AML-193 (cell line): ENCODE measurements at places on chromosomes 4 and X.

DNA sequence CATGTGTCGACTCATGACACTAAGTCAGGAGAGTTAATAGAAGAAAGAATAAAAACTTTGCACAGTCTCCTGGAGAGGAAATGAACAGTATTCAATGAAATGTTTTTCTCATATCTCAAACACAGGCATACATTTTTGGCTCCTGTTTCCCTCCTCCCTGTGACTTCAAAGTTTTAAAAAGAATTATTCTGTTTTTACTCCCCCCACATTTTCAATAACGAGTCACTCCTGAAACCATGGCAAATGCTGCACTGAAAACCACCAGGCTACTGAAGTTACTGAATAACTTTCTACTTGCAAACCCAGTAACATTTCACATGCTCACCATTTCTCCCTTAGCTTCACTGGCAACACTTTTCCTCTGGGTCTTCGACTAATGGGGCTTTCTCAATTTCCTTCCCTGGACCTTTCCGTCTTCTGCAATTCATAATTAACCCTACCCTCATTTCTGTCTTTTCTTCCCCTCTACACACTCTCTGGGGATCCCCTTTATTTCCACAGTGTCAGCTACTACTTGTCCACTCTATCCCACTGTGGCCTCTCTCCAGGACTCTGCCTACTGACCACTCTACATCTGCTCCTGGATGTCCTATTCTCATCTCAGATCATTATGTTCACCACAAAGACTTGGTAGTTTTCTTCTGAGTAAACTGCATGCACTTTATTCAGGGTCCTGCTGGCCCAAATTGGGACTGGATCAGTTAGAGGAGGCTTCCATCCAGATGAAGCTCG lies 225.8 kb upstream of the ETNPPL start:
- no peak for DNase-seq

DNA sequence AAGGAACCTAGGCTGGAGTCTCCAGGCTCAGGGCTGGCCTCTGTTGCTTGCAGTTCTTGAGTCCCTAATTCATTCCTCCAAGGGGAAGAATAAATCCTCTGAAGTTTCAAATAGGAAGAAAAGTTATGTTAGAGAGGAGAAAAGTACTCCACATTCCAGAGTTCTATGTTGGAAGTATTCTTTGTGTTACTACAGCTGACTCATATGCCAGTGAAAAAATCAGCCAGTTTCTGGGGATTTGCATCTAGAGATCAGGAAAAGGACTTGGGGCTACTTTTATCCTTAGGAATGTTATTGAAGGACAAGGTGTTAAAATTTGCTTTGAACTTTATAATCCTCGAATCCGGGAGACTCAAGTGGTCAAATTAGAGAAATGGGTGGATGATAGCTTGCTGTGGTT lies 11.7 kb upstream of the NUDT9 start:
- no peak for DNase-seq

DNA sequence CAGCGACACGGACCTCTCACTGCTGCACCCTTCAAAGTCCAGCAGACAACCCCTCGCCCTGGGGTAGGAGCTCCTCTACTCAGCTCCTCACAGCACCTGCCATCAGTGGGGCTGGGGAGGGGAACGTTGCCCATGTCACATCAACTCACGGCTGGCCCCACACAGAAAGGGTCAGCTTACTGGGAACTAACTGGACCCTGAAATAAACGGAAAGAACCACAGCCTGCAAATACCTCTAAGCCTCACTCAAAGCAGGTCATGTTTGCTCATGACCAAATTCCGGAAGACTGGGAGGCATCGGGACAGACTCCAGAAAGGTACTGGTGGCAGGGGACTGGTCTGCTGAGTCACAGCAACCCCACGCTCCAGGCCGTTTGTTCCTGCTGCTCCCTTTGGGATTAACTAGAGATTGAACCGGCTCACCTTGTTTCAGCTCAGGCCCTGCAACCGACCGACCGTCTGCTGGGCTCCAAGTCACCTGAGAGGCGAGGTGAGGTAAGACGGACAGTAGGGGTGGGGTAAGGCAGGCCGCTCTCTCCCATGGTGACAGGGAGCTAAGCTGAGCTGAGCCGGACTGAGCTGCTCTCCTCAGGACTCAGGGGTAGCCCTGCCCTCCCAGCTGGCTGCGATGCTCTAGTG lies 5.6 kb downstream of the G6PD start:
- no peak for DNase-seq

DNA sequence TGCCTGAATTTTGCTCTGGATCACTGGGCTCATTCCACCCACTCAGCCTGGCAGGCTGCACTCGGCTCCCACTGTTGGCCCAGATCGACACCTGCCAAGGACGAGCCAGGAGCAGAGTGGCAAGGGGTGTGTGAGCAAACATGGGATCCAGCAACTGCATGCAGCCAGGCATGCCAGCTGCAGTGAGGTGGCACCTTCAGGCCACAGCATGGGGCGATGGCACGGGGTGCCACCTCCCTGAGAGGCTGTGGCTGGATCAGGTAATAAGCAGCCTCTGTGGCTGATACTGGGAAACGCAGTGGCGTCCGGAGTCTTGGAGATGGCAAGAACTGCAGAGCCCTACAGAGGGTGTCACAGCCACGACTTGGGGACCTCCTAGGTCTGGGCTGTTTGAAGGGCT lies 244.5 kb upstream of the FSTL5 start:
- DNase-seq = no peak

DNA sequence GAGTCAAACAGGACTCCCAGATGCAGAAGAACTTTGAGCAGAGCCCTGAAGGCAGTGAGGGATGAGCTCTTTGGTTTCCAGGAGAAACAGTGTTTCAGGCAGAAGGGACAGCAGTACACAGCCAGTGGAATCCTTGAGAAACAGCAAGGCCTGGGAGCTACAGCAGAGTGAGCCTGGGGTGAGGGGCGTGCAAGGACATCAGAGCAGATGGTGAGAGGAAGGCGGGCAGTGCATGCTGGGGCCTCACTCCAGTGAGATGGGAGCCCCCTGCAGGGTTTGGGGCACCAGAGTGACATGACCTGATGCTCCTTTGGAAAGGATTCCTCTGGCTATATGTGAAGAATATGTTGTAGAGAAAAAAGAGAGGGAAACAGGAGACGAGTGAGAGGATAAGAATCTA lies 98.1 kb upstream of the EGFL6 start:
- no peak for DNase-seq

GRCh38 chr4:29805245-29805644 lies 914.9 kb upstream of the PCDH7 start:
- no peak for DNase-seq

GRCh38 chr4:137635108-137635507 lies 102.8 kb upstream of the PCDH18 start:
- DNase-seq = no peak

GRCh38 chrX:65695849-65696449 lies 28.5 kb downstream of the MSN start:
- DNase-seq = no peak

DNA sequence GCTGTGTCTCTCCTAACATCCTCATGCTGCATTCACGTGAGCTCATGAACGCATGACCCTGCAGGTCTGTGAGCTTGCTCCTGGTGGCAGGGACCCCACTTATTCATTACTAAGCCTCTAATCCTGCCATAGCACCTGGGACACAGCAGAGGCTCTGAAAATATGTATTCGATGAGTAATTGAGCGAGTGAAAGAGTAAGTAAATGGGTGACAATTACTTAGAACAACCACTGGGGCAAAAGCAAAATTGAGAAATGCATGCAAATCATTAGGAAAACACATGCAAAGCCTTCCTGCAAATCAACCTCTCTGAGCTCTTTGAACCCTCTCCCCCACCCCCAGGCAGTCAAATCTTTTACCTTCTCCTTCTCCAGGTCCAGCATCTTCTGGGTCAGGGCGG lies 23.6 kb upstream of the C4orf50 start:
- DNase-seq = no peak

DNA sequence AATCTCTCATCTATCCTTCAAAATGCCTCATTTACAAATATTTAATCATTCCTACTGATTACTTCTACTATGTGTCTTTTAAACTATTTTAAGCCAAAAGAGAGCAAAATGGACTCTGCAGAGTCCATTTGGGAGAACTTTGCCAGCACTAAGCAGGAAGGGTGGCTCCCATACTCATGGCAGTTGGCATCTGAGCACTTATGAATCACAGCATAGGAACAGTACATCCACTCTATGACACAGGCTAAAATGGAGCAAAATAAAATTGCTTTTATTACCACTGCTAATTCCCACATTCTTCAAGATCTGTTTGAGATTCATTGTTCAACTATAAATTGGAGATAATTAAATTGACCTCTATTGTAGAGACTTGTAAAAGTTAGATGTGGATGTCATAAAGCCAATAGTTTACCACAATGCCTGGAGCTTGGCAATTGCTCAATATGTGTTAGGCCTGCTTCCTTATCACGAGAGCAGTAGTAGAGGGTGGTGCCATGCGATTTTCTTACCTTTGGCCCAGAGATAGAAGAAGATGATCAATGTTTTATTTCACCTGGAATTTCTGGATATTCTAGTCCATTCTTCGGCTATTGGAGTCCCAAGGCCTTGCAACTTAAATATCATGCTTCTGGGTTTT lies 19.1 kb downstream of the HPGD start:
- DNase-seq = no peak

GRCh38 chrX:69100478-69100877 lies 64.8 kb downstream of the PJA1 start:
- DNase-seq = no peak

DNA sequence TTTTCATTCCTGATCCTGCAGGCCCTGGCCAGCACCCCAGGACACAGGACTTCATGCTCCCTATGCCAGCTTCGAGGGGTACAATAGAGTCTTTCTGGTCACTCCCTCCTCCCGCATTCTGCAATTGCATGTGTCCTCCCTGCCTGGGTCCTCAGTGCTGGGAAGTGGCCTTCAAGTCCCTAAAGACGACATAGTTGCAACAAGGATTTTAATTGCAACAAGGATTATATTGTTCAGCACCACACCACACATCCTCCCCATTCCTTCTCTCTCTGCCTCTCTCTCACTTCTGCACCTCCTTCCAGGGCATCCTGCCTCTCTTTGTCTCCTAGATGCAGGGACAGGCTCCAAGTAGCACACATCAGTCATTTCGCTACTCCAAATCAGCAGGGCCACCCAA lies 25.5 kb downstream of the SCD5 start:
- DNase-seq = no peak
